PC-3 (cell line): ENCODE measurements at places on chromosomes 7 and 10.
A peak's percentile ranks its signal among the peaks of the same experiment; 100 is the strongest.

DNA sequence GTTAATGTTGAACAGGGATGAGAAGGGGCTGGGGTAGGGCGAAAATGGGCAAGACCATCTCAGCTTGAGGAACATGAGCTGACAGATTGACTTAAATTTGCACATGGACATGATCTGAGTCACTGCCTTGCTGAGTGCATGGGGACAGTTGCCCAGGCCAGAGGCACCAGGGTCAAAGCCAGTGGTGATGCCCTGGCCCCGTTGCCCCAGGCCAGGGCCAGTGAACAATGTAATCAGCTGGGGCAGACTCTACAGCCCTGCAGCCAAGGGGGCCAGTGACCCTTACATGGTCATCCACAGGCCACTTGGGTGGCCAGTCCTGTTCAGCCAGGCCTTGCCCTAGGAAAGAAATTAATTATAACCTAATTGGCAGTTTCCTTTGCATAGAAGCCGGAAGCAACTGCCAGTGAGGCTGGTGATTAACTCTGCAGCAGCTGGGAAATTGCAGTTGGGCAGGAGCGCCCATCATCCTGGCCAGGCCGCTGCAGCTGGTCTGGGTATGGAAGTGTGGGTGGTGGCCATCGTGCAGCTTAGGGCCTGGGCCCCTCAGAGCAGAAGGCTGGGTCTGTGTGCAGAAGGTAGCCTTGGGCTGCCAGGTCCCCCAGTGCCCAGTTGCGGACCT is 9.6 kb downstream of the RET start:
- DNase-seq, result no peak

GRCh38 chr10:124670849-124671248 is 73.3 kb downstream of the FAM53B start:
- no peak for DNase-seq

DNA sequence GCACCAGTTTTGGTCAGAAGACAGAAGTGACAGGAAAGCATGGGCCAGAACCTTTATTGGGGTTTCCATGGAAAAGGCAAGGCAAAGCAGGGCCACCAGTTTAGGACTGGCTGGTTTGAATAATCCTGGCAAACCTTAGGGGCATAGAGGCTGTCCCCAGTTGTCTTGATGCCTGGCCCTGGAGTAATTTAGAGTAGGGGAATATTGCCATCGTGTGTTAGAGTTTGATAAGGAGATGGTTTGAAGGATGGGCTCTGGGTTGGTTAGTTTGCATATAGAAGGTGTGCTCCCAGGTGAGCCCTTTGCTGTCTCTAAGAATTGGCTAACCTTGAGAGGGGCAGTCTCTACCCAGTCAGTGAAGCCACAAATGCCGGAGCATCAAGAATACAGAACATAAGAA is 79.6 kb downstream of the ZNF777 start:
- peak; percentile 45 for DNase-seq

DNA sequence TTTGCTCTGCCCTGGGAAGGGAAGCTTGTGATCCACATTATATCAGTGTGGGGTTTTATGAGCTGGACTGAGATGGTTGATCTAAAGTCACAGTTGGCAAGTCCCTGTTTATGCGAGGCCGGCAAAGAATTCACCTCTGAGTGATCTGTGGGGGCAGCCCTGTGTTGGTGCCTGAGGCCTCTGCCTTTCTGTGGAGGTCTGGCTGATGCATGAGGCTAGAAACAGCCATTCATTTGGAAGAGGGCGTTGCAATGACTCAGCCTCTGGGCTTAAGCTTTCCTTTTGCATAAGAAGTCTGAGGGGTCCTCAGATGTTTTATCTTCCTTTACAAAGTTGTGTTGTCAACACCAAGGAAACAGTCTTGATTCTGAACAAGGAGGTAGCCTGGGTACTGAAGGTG is 126.9 kb downstream of the MGMT start:
- DNase-seq, result no peak

- DNase-seq, result peak; percentile 25
Measured at GRCh38 chr10:117373823-117374505, 1.3 kb downstream of the PDZD8 start.

- no peak for DNase-seq
Measured at GRCh38 chr10:90939116-90939515, 18.2 kb upstream of the ANKRD1 start.

GRCh38 chr7:135179321-135179925 is 8.9 kb upstream of the CYREN start:
- no peak for DNase-seq

- no peak for DNase-seq
Measured at GRCh38 chr7:26937306-26937705, 72.9 kb upstream of the SKAP2 start.

DNA sequence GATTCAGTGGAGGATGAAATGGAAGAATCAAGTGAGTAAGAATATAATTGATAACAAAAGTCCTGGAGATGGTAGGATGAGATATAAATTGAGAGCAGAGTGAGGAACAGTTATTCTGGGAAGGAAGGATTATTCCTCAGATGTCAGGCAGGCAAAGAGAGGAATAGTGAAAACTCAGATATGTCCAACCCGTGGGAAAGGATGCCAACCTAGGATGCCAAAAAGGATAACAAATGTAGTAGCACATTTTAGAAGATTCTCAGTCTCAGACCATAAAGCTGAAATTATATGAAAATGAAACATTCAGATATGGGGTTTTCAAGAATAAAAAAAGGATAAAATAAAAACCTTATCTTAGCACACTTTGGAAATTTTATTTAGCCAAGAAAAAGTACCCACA is 131.1 kb downstream of the SEMA3C start:
- DNase-seq, result no peak

DNA sequence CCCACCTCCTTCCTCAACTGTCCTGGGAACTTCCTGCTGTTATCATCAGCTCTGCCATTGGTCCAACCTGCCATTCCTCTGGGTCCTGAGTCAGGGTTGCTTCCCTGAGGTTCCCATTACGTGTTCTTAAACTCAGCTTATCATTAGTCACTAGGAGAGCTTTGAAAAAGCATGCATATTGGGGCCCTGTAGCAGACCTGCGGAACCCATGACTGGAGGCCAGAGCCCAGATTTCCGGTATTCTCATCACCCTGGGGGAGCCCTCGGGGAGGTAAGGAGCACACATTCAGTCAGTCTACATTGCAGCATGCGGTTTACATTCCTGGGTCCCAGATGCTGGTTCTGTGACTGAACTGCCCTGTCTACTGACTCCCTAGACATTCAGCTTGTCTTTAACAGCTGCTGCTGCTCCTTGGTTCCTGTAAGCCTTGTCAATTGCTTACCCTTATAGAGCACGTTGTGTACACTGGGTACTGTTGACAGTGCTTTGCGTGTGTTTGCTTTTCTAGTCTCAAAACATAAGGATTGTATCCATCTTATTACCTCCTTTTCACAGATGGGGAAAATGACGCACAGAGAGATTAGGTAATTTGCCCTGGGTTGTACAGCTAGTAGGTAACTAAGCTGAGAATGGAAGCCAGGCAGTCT is 12.8 kb downstream of the CDHR3 start:
- no peak for DNase-seq

- DNase-seq, result no peak
Measured at GRCh38 chr10:58952162-58952601, 224.3 kb upstream of the PHYHIPL start.

- DNase-seq, result no peak
Measured at GRCh38 chr7:67602246-67602887, 605.7 kb downstream of the TYW1 start.

GRCh38 chr10:89280508-89280907 is 21.3 kb upstream of the IFIT2 start:
- no peak for DNase-seq

GRCh38 chr7:2299131-2299829 is 15.0 kb downstream of the SNX8 start:
- DNase-seq, result no peak

- DNase-seq, result no peak
Measured at GRCh38 chr10:49645871-49646870, 32.3 kb downstream of the CHAT start.

DNA sequence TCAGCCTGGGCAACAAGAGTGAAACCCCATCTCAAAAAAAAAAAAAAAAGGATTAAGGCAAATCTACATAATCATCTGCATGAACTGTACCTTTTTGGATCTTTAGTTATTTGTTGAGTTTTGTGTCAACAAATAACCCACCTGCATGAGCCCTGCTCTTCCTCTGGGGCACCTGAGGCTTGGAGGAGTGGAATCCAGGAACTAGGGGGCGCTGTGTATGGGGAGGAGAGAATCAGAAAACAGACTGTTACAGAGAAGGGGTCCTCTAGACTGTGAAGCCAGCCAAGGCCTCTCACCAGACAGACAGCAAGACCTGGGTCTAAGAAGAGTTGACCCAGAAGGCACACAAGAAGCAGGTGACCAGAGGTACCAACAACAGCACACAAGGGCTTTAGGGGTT is 682.8 kb upstream of the NRP1 start:
- no peak for DNase-seq

DNA sequence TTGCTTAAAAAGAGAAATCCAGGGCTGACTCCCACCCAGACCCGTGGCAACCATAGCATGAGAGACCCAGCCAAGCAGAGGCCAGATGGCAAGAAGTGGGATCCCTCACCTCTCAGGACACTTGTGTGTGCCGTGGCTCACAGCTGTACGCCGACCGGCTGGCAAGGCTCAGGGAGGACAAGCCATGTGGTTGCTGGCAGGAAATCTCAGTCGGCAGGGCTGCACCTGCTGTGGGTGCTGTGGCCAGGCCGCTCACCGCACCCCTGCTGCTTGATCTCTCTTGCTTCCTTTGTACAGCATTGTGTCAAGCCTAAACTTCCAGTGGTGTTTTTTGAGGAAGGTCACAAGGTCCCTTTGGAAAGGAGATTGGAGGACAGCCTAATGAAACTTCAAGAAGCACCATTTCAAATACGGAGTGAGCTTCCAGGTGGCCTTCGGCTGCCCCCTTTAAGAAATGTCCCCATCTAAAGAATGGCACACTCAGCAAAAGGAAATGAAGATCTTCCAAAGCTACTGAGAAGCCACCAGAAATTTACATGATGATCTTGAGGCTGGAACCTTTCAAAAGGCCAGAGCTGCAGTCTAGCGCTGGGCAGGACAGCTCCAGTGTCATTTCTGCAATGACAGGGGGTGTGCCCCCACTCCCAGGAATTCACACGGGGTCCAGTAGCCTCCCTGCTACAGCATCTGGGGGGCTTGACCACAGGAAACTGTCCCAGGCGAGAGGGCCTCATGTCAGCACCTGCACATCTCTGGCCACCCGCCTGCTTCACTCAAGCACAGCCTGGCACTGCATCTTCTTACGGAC is 409.0 kb upstream of the MGMT start:
- DNase-seq, result no peak

- no peak for DNase-seq
Measured at GRCh38 chr7:253581-254336, 36.2 kb upstream of the FOXL3 start.

- DNase-seq, result no peak
Measured at GRCh38 chr7:130595986-130596385, 72.6 kb downstream of the COPG2 start.

- DNase-seq, result no peak
Measured at GRCh38 chr10:85043207-85043606, 714.8 kb downstream of the CCSER2 start.

DNA sequence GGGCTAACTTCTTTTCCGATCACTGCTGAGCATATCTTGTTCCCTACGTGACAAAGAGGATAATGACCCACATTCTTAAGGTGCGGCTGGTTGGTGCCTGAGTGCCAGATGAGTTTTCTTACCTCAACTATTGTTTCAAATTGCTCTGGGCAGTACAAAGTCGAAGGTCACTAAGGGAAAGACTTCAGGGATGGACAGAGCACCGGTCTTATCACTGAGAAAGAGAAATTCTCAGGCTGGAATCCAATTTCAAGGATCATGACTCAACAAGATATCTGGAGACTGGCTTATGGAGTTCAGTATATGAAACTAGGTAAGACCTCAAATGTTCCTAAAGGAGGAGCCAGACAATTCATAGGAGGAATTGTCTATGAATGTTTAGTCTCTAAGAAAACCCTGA is 780.3 kb downstream of the SUGCT start:
- no peak for DNase-seq

- peak; percentile 78 for DNase-seq
Measured at GRCh38 chr7:26910221-26910620, 45.8 kb upstream of the SKAP2 start.

GRCh38 chr10:3339531-3339950 is 167.0 kb upstream of the PITRM1 start:
- peak; percentile 10 for DNase-seq

GRCh38 chr7:78683566-78683965 is 769.9 kb downstream of the MAGI2 start:
- DNase-seq, result no peak
